ENCODE measurements at places on chromosomes 6 and 20.
A peak's percentile ranks its signal among the peaks of the same experiment; 100 is the strongest.

- no peak for DNase-seq
These were observed 25.0 kb upstream of the NELFCD start for GRCh38 chr20:58956078-58956477.

DNA sequence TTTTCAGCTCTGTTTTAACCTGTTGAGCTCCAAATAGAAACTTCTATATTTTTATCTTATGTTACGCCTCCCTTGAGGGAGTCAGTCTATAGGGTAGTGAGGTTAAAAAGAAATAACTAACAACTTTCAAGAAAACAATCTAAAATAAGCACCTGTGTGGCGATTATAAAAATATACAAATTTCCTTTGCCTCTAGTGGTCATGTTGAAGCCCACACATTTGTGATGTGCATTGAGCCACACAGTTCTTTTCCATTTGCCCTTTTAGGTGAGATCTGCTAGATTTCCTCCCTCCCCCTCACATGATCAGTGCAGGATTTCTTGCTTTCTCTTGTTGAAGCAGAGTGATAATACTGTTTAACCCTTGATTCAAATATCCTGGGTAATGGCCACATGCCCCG lies 84.2 kb downstream of the MYB start:
- DNase-seq, result no peak

DNA sequence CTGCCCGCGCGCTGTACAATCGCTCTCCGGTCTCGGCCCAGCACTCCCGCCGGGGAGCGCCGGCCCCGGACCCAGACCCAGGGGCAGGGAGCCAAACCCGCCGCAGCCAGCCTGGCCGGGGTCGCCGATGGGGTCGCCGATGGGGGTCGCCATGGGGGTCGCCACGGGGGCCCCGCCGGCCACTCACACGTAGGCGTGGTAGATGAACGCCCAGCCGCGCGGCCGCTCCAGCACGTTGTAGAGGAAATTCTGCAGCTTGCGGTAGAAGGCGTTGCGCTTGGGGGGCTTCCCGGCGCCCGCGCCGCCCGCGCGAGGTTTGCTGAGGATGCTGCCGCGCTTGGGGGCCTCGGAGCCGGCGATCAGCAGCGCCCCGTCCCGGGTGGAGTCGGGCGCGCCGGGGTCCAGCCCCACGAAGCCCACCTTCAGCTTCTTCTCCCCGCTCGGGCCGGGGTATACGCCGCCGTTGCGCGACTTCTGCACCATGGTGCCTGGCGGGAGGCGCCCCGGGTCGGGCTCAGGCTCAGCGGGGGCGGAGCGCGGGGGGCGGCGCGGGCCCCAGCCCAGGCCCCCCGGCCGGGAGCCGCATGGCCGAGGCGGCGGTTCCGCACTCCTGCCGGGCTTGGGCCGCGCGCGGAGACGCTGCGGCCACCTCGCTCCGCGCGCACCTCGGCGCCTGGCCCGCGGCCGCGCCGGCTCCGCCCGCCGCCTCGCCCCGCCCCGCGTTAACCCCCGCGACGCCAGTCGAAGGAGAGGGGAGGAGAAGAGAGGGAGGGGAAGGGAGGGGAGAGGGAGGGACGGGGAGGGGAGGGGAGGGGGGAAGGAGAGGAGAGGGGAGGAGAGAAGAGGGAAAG lies at the start of gene KCNQ2:
Gene KCNQ2, minus strand, starts transcription at position 675 of the 851 bp plus-strand sequence. Its CDS starts 192 bp downstream, at position 483.
- no peak for DNase-seq

DNA sequence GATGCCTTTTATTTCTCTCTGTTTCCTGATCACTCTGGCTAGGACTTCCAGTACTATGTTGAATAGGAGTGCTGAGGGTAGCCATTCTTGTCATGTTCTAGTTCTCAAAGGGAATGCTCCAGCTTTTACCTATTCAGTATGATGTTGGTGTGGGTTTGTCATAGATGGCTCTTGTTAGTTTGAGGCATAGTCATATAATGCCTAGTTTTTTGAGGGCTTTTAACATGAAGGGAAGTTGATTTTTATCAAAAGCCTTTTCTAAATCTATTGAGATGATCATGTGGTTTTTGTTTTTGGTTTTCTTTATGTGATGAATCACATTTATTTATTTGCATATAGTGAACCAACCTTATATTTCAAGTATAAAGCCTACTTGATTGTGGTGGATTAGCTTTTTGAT lies 55.6 kb downstream of the KLHL32 start:
- no peak for DNase-seq

DNA sequence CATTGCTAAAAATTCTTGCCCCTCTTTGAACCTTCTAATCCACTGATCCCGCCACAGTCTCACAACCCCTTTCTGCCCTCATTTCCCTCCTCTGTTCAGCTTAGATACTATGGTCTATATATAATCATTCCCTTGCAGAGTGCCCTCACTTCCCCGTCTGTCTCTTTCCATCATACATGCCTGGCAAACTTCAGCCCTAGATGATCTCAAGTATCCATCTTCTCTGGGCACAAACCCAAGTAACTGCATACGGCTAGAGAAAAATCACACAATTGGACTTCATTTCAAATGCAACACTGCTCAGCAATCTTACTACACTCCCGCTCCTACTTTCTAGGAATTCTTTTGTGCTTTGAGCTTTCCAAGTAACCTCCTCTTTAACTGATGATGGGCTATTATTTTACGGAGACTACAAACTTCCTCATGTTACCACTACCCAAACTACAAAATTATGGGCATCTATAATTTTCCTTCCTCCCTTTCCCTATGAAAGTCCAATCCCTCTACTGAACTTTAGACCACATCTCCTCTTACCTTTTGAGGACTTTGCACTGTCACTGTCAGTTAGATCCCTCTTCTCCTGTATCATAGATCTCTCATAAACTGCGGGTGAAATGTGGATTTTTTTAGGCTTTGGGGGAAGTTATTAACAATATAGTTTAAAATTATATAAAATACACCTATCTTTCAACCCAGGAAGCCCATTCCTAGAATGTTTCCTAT lies 135.6 kb downstream of the BTBD9 start:
- DNase-seq, result no peak

GRCh38 chr6:37354526-37355384 lies 972 bp downstream of the RNF8 start:
- peak; percentile 37 for DNase-seq

GRCh38 chr6:28789553-28790083 lies 134.2 kb downstream of the TRIM27 start:
- DNase-seq, result no peak

DNA sequence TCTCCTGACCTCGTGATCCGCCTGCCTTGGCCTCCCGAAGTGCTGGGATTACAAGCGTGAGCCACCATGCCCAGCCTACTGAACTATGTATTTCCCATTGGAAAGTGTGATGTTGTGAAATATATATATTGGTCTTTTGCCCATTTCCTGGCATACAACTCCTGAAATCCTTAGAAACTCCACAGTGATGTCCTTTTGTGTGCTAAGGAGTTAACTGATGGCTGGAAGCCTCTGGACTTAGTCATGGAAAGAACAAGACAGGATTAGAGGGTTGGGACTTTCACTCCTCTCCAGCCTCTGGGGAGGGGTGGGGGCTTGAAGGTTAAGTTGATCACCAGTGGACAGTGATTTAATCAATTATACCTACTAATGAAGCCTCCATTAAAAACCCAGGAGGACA lies 7.1 kb downstream of the PANK2 start:
- DNase-seq, result no peak

- DNase-seq, result no peak
These were observed 19.3 kb downstream of the CITED2 start for GRCh38 chr6:139355172-139355571.

DNA sequence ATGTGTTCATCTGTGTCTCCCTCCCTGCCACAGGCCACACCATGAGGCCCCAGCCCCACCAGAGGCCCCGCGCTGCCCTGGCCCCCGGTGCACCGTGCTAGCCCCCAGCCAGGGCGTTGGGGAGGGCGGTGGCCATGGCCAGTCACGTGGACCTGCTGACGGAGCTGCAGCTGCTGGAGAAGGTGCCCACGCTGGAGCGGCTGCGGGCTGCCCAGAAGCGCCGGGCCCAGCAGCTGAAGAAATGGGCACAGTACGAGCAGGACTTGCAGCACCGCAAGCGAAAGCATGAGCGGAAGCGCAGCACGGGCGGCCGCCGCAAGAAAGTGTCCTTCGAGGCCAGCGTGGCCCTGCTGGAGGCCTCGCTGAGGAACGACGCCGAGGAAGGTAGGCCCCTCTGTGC lies 30.3 kb downstream of the PPP1R16B start:
- DNase-seq, result no peak

- DNase-seq, result no peak
These were observed 143.4 kb upstream of the EEF1E1 start for GRCh38 chr6:8245726-8246125.

- DNase-seq, result no peak
These were observed 15.1 kb downstream of the NOX3 start for GRCh38 chr6:155440398-155441111.

DNA sequence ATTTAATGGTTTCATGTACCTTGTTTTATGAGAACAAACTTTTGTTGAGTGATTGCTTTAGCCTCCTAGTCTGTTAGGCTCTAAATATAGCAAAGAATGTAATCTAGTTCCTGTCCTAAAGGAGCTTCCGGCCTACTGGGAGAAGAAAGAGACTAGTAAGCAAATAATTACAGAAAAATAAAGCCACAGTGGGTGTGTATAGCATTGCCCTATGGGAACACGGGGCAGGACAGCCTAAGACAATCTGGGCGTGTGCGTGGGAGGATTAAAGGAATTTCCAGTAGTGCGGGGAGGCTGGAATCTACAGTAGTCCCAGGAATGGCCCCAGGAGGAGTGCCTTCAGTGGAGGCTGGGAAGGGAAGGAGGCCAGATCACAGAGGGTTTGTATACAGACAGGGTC lies 98.1 kb upstream of the AKAP12 start:
- no peak for DNase-seq

GRCh38 chr6:75746221-75746620 lies 2.8 kb upstream of the MYO6 start:
- DNase-seq, result no peak

DNA sequence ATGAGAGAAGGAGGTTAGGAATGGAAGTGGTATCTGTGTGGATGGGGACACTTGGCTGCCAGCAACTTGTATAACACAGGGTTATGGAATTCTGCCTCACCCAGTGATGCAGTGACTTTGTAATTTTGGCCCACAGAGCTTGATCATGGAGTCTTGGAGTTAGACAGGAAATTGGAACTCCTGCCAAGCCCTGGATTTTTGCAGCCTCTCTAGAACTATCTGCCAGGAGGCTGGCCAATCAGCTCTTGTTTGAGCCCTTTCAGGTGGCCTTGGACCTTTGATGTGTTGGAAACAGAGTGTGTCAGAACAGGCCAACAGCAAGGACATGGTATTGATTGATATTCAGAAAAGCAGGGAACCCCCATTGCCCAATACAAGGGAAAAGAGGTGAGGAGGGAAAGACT lies 157.7 kb upstream of the GGTLC1 start:
- no peak for DNase-seq

GRCh38 chr6:16635810-16636602 lies 125.3 kb downstream of the ATXN1 start:
- no peak for DNase-seq

- DNase-seq, result peak; percentile 36
These were observed 33.3 kb downstream of the GABRR2 start for GRCh38 chr6:89281779-89282246.

GRCh38 chr20:55269913-55270312 lies 735.4 kb downstream of the CBLN4 start:
- DNase-seq, result no peak

- no peak for DNase-seq
These were observed 182.8 kb downstream of the ZDHHC14 start for GRCh38 chr6:157563611-157564284.

GRCh38 chr20:58312836-58313235 lies 3.3 kb downstream of the RAB22A start:
- DNase-seq, result no peak

- DNase-seq, result no peak
These were observed 50.5 kb downstream of the KCNK5 start for GRCh38 chr6:39178804-39179203.
